Smooth muscle cell of the brain vasculature (primary cell): ENCODE measurements at places on chromosomes 1 and 21.

GRCh38 chr1:9835758-9836631 lies 12.2 kb upstream of the CLSTN1 start:
- DNase-seq = no peak

DNA sequence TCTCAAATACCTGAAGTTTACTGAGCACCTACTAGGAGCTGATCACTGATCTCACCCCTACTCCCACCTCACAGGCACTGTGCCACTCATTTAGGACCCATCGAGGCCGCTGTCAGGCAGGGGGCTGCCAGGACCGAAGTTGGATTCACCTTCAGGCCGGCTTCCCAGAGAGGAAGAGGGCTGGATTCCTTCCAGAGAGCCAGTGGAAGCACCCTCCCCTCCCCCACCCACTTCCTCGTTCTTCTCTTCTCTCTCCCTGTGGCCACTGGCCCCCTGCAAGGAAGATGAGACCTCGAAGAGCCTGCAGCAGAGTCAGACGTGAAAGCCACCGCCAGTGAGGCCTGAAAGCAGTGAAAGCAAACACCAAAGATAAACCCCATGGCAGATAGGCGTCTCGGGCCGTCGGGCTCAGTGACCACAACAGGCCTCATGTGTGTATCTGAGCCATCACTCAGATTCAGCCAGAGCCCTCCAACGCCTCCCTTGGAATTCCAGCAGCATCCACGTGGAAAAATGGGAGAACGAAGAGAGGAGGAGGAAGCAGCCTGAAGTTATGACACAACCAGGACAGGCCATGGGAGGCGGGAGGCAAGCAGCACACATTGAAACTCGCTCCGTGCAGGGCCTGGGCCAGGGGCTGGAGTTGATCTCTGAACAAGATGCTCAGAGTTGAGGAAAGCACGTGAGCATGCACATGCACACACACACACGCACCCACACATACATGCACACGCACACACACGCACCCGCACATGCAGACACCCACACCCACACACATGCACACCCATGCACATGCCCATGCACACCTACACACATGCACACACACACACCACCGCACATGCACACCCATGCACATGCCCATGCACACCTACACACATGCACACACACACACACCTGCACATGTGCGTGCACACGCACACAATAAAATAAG lies 6.2 kb upstream of the AGTRAP start:
- DNase-seq = no peak

- DNase-seq = no peak
These were observed 229.3 kb downstream of the FGGY start for GRCh38 chr1:59526240-59526639.

DNA sequence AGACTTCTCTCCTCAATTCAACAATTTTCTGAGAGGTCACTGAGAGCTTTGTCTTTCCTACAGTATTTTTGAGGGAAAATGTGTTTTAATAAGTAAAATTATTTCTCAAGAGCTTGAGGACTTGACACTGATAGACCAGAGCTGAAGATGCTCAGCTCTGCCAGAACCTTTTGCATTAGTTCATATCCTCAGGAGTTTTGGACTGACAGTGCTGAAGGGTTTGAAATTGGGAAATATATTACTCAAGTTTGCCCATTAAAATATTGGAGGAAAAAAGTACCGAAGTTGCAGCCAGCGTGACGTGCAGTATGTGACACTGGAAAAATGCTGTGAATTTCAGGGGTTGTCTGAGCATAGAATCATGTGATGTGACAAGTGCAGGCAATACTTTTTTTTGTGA lies 346.6 kb upstream of the DPYD start:
- DNase-seq = no peak

DNA sequence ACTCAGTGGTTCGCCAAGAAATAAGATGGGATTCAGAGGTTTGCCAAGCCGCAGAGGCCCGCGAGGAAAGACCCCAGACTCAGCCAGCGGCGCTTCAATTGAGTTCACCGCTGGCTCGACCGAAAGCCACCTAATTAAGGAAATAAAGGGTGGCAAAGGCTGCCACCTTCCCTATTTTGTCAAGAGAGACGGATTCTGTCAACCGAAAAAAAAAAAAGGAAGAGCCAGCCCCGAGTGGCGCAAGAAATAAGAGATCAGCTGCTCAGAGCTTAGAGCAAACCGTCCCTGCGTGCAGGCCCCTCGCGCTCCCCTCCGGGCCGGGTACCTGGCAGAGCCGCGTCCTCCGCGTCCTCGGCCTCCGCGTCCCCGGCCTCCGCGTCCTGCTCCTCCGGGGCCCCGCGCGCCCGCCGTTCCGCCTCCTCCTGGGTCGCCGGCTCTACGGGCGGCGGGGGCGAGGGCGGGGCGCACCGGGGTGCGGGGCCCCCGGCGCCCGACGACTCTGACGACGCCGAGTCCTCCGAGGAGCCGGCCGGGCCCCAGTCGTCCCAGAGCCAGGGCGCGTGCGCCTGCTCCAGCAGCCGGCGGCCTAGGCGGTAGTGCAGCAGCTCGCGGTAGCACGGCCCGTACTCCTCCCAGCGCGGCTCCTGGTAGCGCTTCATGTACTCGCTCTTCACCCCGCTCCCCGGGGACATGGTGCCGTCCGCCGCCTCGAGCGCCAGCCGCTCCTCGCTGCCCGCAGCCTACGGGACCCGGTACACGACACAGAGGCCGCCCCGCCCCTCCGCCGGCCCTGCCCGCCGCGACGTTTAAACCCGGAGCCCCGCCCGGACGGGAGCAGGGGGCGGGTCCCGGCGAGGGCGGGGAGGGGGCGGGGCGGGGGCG lies 832 bp downstream of the CCSAP start:
- no peak for DNase-seq

- no peak for DNase-seq
These were observed 108.2 kb downstream of the TGFBR3 start for GRCh38 chr1:91777630-91778300.

DNA sequence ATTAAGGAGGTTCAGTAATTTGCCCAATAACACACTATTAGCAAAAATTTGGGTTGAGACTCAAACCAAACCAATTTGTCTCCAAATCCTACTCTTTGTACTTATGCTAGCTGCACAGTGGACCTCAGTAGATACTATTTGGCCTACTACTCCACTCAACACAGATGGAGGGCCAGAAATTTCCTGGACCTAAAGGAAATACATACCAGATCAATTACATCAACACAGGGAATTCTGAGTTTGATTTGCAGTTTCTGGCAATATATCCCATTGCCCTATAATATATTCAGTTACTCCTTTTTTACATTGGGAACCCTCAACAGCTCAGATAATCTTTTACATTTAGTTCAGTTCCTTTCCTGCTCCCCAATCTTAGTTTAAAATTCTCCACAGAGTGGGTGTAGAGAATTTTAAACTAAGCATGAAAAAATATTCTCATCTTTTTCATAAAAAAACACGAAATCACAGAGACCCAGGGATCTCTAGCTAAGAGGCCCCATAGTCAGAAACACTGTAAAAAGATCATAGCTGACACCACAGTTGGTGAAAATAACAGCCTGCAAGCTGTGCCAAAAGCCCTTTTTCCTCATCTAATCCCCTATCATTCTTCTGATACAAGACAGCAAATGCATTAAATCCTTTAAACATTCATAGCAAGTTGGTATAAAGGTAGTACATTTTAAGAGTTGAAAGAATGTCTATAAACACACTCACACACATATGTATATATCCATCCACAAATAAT lies 317.7 kb upstream of the ESRRG start:
- DNase-seq = no peak

- no peak for DNase-seq
These were observed 1356.6 kb upstream of the ADGRL2 start for GRCh38 chr1:80444171-80444570.

- no peak for DNase-seq
These were observed 103.3 kb upstream of the IGSF21 start for GRCh38 chr1:18004278-18004677.

GRCh38 chr1:26281971-26282370 lies 2.1 kb downstream of the SH3BGRL3 start:
- DNase-seq = no peak

GRCh38 chr1:233328142-233328921 lies 808 bp downstream of the MAP3K21 start:
- DNase-seq = no peak

DNA sequence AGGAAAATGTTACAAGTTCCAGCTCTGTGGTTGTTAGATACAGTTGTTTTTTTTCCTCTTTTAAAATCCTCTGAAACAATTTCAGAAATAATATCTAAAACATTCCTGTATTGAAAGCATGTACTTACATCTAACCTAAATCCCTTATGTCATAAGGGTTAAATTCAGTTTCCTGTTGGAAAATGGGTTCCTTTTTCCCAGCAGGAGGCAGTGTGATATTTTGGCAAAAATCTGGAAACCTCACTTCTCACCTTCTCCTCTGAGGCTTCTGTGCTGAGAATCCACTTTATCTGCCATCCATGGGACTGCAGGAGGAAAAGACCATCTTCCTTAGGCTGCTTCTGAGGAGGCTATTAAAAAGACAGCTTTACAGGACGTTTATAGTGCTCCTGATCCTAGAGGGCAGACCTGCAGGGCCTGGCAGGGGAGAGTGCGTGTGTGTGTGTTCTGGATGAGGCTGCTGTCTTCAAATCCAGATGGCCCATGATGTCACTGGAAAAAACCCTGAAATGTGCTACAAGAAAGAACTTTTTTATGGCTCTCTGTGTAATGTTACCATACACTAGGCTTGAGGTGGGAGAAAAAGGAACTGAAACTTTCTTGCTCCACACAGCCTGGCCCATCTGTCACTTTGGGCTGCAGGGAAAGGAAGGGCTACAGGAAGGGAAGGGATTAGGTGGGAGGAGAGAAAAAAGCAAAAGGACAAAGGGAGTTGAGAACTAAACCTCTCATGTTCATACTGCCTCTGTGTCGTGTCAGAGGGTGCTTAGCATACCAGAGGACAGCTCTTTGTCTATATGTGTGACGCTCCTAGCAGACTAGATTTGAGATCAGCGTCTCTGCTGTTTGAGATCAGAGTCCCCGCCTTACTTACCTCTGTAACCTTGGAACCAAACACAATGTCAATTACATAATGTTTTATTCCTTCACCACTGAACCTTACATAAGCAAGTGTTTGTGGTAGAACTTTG lies 379.2 kb upstream of the SPAG17 start:
- no peak for DNase-seq

DNA sequence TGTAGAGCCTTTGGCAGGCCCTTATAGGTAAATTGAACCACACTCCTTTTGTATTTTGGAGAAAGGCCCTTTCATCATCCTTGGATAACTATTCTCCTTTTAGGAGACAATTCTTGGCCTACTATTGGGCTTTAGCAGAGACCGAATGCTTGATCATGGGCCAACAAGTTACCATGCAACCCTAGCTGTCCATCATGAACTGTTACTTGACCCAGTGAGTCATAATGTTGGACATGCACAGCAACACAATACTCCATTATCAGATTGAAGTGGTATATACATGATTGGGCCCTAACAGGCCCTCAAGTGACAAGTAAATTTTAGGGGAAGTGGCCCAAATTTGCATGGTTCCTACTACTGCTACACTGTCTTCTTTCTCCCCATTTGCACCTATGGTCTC lies 84.4 kb downstream of the CATSPERE start:
- no peak for DNase-seq

DNA sequence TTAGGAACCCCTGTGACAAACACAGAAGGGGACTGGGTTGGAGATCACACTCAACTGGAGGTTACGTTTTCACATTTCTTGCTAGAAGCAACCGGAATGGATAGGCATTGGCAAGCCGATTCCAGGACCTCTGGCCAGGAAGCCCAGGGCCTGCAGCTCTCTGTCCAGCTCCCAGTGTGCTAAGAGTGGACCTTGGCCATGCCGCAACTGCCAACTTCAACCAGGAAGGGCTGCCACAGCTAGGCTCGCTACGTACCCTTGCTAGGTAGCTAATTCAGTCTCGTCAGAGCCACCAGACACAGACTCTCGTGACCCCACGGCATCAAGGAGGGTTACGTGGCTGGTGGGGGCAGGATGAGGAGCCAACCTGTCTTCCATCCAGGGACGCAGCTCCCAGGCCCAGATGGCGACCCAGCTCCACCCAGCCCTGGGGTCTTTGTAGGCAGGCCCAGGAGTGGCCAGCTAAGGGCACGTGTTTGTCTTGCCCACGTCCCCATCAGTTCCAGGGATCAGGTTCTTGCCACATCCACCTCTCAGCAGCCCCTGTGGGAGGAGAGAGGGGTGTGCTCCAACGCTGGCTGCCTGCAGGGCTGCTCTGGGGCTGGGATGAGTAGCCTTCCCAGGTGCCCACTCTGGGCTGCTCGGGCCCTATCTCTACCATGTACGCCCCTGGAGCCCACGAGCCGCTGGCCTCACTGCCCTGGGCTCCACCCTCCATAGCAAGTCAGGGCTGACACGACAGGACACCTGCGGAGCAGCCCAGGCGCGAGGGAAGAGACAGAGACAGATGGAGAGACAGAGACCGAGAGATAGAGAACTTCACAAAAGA lies 39.2 kb downstream of the UBE2G2 start:
- DNase-seq = no peak

GRCh38 chr1:108813326-108813725 lies 43.6 kb downstream of the AKNAD1 start:
- DNase-seq = no peak

DNA sequence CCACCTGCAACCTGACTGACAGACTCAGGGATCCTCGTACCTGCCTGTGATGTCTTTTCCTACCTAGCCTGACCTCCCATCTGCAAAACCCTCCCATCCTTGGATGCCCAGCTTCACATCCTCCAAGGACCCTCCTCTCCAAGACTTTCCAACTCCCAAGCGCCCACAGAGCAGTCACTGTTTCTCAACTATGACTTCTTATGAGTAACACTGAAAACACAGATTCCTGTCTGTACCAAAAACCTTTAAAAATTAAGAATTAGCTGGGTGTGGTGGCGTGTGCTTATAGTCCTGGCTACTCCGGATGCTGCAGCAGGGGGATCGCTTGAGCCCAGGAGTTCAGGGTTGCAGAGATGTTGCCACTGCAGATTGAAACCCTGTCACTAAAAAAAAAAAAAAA lies 181.9 kb downstream of the PSMG1 start:
- no peak for DNase-seq

DNA sequence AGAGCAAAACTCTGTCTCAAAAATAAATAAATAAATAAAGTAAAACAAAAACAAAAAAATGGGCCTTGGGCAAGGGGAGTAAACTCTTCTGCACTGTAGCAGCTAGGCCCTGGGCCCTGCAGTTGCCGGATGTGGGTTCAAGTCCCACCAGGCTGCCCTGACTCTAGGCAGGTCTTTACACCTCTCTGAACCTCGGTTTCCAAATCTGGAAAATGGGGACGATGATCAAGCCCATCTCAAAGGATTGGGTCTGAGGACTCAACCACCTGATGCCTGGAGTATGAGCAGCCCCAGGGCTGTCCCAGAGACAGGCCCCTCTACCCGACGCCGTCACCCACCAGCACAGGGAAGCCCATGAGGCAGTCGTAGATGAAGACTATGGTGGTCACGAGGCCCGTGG lies 7.5 kb downstream of the GPR153 start:
- no peak for DNase-seq

GRCh38 chr1:232590744-232591082 lies 39.2 kb downstream of the SIPA1L2 start:
- DNase-seq = no peak

- DNase-seq = no peak
These were observed 99.6 kb downstream of the SIM2 start for GRCh38 chr21:36798491-36798890.

- DNase-seq = no peak
These were observed 43.7 kb upstream of the KCNK1 start for GRCh38 chr1:233570216-233570615.

- DNase-seq = no peak
These were observed 65.6 kb downstream of the GRIK3 start for GRCh38 chr1:36968730-36969129.

- no peak for DNase-seq
These were observed 16.0 kb upstream of the FRRS1 start for GRCh38 chr1:99782397-99782796.
